ENCODE measurements at places on chromosomes 2 and 18. TPM values are rescaled to one million over a fixed set of nuclear protein-coding genes. Genes with fewer than 3 reads are reported as not detected.

The ARHGAP15 gene
- 15.6 TPM for total RNA-seq

The RAB6C gene
- total RNA-seq: 0.28 TPM

The AKAIN1 gene
- not detected for total RNA-seq

The ARHGEF4 gene
- 1.1 TPM for total RNA-seq

The IL1R2 gene
- 23.7 TPM for total RNA-seq

GRCh38 chr2:179744401-179744800 lies 117.0 kb downstream of the ZNF385B start:
- H3K27ac ChIP-seq: no peak overlapping the region
- H3K4me3 ChIP-seq: no peak overlapping the region
- no peak for DNase-seq
- no peaks in the 10 kb centered on the region for H3K36me3 ChIP-seq
- no peaks in the 10 kb centered on the region for H3K4me1 ChIP-seq
- H3K27me3 ChIP-seq: no peaks in the 10 kb centered on the region

DNA sequence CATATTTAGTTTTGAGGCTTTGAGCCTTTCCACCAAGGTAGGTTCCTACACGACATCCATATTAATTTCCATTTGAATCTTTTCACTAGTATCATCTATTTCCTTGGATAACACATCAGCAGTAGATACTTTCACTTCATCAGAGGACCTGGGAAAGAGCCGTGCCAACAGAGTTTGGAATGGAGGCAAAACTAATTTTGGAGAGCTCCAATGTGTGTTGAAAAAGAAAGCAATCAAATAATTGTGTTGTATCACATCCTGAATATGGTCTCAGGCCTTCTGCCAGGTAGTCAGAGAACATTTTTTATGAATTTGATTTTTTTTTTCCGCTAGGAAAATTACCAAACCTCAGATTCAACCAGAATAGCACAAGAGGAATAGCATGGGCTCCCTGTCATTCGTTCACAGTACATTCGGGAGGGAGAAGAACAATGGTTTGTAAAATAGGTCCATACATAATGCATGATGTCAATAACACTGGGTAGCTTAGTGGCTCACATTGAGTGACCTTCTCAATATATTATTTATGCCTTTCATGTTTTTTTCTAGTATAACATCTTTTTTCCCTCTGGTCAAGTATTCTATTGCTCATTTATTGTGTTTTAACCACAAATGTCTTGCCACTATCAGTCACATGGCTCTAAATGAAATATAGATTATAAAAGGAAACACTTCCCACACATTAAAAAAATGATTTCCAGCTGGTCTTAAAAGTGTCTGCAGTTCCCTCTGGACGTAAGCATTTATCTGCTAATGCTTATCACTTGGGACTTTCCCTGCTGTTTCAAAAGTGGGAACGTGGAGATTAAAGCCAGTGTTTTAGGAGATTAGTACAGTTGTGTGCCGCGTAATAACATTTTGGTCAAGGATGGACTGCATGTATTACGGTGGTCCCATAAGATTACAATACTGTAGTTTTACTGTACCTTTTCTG lies 68.6 kb upstream of the RAPH1 start:
- no peaks in the 10 kb centered on the region for H3K4me1 ChIP-seq
- H3K36me3 ChIP-seq: no peaks in the 10 kb centered on the region
- H3K27ac ChIP-seq: no peak overlapping the region
- H3K27me3 ChIP-seq: no peaks in the 10 kb centered on the region

- peak; percentile 72 for DNase-seq
- H3K4me3 ChIP-seq: peak overlapping the region; percentile 27
- H3K4me1 ChIP-seq: peaks cover 23% of the 10 kb centered on the region
- peak overlapping the region; percentile 18 for H3K27ac ChIP-seq
- no peaks in the 10 kb centered on the region for H3K27me3 ChIP-seq
These were observed 1.1 kb downstream of the IGFBP5 start for GRCh38 chr2:216694082-216694825.

- H3K27me3 ChIP-seq: no peaks in the 10 kb centered on the region
- DNase-seq: no peak
- H3K4me1 ChIP-seq: no peaks in the 10 kb centered on the region
- no peak overlapping the region for H3K27ac ChIP-seq
- H3K36me3 ChIP-seq: peaks cover 32% of the 10 kb centered on the region
- no peak overlapping the region for H3K4me3 ChIP-seq
These were observed 13.3 kb downstream of the TTC27 start for GRCh38 chr2:32641180-32641579.

- H3K4me3 ChIP-seq: no peak overlapping the region
- H3K27me3 ChIP-seq: no peaks in the 10 kb centered on the region
- no peak overlapping the region for H3K27ac ChIP-seq
- H3K4me1 ChIP-seq: peaks cover 4% of the 10 kb centered on the region
These were observed 183.9 kb upstream of the ETAA1 start for GRCh38 chr2:67213270-67213670.

- peaks cover 35% of the 10 kb centered on the region for H3K4me1 ChIP-seq
- peak; percentile 48 for DNase-seq
- no peaks in the 10 kb centered on the region for H3K27me3 ChIP-seq
- no peaks in the 10 kb centered on the region for H3K36me3 ChIP-seq
- H3K4me3 ChIP-seq: peak overlapping the region; percentile 70
These were observed 433 bp downstream of the SH3RF3 start for GRCh38 chr2:109129356-109129920.

DNA sequence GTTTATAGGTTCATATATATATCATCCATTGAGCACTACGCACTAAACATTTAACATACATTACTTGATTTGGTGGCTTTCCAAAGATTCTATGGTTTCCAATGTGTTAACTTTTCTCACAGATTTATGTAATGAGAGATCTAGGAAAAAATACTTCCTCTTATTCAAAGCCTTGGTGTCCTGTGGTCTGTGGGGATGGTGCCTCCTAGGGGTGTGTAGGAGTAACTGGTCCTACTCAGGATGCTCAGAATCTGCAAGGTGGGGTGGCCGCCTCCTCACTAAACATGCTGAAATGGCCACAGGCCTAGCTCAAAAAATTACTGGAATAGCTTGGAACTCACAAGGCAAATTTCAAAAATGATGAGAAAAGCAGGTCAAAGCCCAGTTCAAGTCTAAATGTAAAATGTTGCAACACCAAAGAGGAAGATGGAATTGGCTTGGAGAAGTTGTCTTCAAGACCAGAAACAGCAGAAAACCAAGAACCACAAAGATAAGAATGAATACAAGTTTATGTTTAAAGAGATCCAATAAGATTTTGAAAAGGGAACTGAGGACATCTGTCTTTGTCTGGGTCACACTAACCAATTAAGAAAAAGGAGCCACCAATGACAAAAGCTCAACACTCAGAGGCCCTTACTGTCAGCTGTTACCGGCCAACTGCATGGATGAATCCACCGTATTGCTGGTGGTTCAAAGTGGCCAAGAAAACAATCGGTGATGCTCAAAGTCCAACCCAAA lies 11.5 kb downstream of the GPR55 start:
- H3K4me3 ChIP-seq: no peak overlapping the region
- no peaks in the 10 kb centered on the region for H3K27me3 ChIP-seq
- no peak for DNase-seq

DNA sequence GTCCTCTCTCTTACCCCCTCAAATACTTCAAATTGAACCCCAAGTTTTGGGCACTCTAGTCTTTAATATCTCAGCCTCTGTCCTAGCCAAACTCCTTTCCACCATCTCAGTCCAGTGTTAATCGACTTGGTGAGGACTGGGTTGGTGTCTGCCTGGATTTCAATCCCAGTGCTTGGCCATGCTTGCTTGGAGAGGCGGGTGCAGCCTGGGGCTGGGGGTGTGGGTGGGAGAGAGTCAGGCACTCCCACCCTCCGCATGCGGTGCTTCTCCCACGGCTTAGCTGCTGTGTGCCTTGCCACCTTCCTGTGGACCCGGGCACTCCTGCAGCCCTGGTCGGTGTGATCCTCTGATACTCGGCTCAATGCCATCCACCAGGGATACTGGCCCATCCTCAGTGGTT lies 220.8 kb upstream of the HDAC4 start:
- H3K27me3 ChIP-seq: no peaks in the 10 kb centered on the region
- no peak overlapping the region for H3K27ac ChIP-seq
- DNase-seq: peak; percentile 33
- H3K4me3 ChIP-seq: no peak overlapping the region

- peaks cover 23% of the 10 kb centered on the region for H3K27me3 ChIP-seq
- H3K4me3 ChIP-seq: no peak overlapping the region
- H3K36me3 ChIP-seq: no peaks in the 10 kb centered on the region
- H3K4me1 ChIP-seq: peaks cover 8% of the 10 kb centered on the region
These were observed 1.5 kb downstream of the ZNF804A start for GRCh38 chr2:184599872-184600222.

DNA sequence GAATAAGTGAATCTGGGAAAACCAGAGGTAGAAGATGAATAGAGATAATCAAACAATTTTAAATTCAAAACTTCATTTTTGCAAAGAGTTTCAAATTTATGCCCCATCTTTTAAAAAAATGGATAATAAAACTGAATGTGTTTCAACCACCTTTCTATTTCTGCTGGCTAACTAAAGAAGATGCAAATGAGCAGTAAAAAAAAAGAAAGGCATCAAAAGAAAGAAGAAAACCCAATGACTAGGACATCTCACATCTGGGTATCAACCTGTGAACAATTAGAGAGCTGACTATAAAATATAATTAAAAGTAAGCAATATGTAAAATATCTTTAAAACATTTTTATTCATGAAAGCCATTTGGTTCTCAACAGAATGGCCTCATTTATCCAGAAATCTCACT lies 2.5 kb downstream of the PGAP1 start:
- no peaks in the 10 kb centered on the region for H3K4me1 ChIP-seq
- no peak overlapping the region for H3K27ac ChIP-seq
- no peak for DNase-seq
- H3K4me3 ChIP-seq: no peak overlapping the region

DNA sequence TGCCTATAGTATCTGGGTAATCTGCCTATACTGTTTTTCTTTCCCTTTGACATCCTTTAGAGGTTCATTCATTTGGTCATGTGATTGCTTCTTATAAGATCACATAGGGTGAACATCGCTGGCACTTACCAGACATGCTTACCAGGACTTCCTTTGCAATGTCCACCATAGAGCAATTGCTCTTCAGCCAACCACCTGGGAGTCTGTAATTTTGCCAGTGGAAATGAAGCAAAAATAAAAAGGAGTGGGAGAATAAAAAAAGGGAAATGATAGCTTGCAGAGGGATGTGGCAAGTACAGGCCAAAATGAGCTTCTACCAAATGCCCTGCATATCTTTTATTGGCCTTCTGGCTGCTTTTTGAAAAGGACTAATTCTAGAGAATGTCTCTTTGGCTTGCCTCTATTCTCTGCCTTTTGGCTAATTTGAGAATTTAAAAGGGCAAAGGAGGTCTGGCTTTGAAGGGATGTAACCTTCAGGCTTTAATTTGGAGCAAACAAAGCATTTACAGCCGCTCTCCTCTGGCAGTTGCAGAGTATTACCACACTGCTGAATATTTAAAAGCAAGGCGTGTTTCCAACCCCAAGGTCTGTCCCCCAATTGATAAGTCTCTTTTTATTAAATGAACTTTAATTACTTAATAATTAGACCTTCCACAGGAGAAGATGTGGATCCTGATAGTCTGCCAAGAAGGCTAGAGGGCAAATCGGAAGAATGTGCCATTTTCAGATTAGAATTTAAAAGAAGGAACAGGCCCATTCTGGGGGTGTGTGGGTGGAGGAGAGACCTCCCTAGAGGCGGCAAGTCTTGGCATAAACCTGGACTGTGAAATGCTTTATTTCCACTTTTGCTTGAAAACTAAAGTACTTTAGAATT lies 557.9 kb downstream of the DCC start:
- no peak overlapping the region for H3K4me3 ChIP-seq
- H3K27ac ChIP-seq: no peak overlapping the region
- no peaks in the 10 kb centered on the region for H3K36me3 ChIP-seq
- no peaks in the 10 kb centered on the region for H3K27me3 ChIP-seq
- DNase-seq: no peak
- H3K4me1 ChIP-seq: no peaks in the 10 kb centered on the region

DNA sequence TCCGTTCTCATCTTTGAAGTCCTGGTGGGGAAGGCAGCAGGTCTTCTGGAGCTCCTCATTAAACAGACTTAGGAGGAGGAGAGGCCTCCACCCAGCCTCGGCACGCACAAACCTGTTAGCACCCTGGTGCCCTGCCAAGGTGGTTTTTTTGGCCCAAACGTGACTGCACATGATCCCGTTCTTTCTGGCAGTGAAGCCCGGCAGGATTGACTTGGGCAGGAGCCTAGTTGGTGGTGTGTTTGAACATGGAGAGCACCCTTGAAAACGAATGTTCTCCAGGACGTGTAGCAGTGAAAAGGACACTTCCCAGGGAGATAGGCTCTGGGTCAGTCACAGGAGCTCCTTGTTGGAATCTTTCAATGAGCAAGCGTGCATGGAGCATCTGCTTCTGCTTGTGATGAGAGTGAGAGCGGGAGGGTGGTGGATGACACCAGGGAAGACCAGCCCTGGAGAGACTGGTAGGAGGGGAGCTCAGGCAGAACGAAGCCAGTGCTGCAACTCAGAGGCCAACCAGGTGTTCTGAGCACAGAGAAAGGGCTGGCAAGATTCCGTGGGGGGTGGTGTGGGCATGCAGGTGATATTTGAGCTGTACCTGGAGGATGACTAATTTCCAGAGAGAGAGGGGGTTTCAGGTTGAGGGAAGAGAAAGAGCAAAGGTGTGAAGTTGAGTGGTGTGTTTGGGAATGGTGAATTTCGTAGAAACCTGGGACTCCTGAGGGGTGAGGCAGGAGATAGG lies 73.8 kb downstream of the TANC1 start:
- H3K4me1 ChIP-seq: peaks cover 32% of the 10 kb centered on the region
- H3K36me3 ChIP-seq: no peaks in the 10 kb centered on the region
- no peaks in the 10 kb centered on the region for H3K27me3 ChIP-seq
- no peak for DNase-seq
- no peak overlapping the region for H3K4me3 ChIP-seq

- H3K4me1 ChIP-seq: no peaks in the 10 kb centered on the region
- H3K27me3 ChIP-seq: no peaks in the 10 kb centered on the region
- H3K27ac ChIP-seq: no peak overlapping the region
- DNase-seq: no peak
- no peak overlapping the region for H3K4me3 ChIP-seq
These were observed 395.0 kb downstream of the ZNF516 start for GRCh38 chr18:76099931-76100457.

DNA sequence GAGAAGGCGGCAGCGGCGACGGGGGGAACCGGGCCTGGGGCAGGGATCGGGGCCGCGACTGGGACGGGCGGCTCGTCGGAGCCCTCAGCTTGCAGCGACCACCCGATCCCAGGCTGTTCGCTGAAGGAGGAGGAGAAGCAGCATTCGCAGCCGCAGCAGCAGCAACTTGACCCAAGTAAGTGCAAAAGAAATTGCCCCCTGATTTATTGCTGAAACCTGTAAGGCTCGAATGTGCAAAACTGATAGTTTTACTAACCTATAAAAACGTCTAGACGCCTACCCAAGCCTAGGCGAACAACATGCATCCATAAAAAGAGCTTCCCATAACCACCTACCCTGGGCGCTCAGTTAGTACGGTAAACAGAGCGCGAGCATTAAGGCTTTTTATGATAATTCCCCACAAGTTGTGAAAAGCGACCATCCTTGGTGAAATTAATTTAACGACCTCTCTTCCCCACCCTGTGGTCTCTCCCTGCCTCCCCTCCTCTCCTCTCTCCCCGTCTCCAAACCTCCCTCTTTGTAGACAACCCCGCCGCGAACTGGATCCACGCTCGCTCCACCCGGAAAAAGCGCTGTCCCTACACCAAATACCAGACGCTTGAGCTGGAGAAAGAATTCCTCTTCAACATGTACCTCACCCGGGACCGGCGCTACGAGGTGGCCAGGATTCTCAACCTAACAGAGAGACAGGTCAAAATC lies 1.0 kb downstream of the HOXD9 start:
- peaks cover 17% of the 10 kb centered on the region for H3K4me1 ChIP-seq
- peaks cover 28% of the 10 kb centered on the region for H3K27me3 ChIP-seq
- peak overlapping the region; percentile 58 for H3K4me3 ChIP-seq
- no peaks in the 10 kb centered on the region for H3K36me3 ChIP-seq
- H3K27ac ChIP-seq: peak overlapping the region; percentile 82

GRCh38 chr2:198441901-198442300 lies 637.5 kb downstream of the PLCL1 start:
- H3K4me1 ChIP-seq: no peaks in the 10 kb centered on the region
- H3K27me3 ChIP-seq: no peaks in the 10 kb centered on the region
- no peaks in the 10 kb centered on the region for H3K36me3 ChIP-seq
- H3K4me3 ChIP-seq: no peak overlapping the region

Measured in adrenal gland (tissue), 19 donors.